ENCODE measurements at places on chromosomes 7 and 10. TPM values are rescaled to one million over a fixed set of nuclear protein-coding genes. Genes with fewer than 3 reads are reported as not detected.
A peak's percentile ranks its signal among the peaks of the same experiment; 100 is the strongest.

Gene OR13A1
- not detected for total RNA-seq

Gene LIPJ
- not detected for total RNA-seq

Gene FBXL15
- total RNA-seq: 8.9 TPM

Gene CALHM3
- not detected for total RNA-seq

Gene PRKCQ
- total RNA-seq: not detected

Gene ERVW-1
- total RNA-seq: not detected

Gene SPDYE16
- total RNA-seq: not detected

Gene ASIC3
- total RNA-seq: 6.7 TPM

Gene CALCR
- not detected for total RNA-seq

Gene LRIT1
- not detected for total RNA-seq

Gene ERCC6
- total RNA-seq: 11.4 TPM

Gene SPAM1
- total RNA-seq: not detected

Gene CHN2
- total RNA-seq: 61.2 TPM

Gene ATRNL1
- total RNA-seq: 2.4 TPM

Gene ANKRD61
- 1.1 TPM for total RNA-seq

- no peak for DNase-seq
Measured at GRCh38 chr7:100352984-100353684, 4.8 kb upstream of the PILRB start.

GRCh38 chr7:74606101-74606908, 51.2 kb upstream of the GTF2I start:
- peak; percentile 34 for DNase-seq

GRCh38 chr7:149126662-149127266, 640 bp upstream of the ZNF425 start:
- peak; percentile 66 for DNase-seq

DNA sequence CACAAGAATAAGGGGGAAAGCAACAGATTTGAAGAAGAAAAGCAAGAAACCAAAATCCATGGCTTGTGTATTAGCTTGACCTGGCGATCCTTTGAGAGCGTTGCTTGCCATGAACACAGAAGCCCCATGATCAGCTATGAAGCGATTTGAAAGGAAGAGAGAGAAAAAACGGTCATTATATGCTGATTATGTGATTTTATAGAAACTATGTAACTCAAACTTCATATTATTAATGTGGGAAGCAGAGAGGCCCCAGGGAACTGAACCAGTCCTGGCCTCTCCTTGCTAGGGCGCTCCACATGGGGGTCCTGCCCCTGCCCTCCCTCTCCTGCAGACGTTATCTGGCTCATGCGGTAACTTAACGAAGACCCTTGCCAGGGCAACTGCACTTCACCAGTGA, 306.1 kb upstream of the ADARB2 start:
- no peak for DNase-seq

- DNase-seq: no peak
Measured at GRCh38 chr10:822661-823367, 108.7 kb downstream of the LARP4B start.

DNA sequence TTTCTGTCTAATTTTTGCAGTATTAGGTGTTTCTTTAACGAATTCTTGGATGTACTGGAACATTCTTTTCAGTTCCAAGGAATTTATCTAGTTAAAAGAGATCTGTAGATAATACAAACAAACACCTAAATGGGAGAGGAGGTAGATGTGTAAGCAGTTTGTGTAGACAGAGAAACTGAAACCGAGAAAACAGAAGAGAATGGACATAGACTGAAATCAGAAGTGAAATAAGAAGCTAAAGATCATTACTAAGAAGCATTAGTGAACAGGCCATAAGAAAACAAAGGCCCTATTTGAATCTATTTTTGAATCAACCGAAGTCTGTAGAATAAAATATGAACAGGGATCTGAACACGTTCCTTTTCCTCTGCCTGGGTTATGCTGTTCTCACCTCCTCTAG, 26.5 kb upstream of the TMEM229A start:
- no peak for DNase-seq

- no peak for DNase-seq
Measured at GRCh38 chr7:24840563-24840962, 83.3 kb upstream of the GSDME start.

DNA sequence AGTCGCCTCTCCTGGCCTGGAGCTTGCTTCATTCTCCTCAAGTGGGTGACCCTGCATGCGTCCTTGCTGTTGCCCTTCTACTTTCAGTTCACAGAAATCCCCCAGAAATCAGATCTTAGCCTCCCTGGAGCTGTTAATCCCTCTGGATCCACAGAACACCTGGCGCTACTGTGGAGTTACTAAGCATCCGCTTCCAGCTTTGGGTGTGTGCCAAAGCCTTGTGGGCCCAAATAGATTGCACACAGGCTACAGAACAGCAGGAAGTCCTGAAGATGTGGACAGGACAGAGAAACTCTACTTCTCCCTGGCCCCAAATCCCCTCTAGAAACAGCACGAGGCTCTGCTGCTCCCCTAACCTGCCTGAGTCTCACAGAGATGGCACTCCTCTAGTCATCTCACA, 36.6 kb upstream of the PDLIM1 start:
- DNase-seq: peak; percentile 6

- DNase-seq: no peak
Measured at GRCh38 chr10:133009218-133009950, 67.0 kb upstream of the CFAP46 start.

DNA sequence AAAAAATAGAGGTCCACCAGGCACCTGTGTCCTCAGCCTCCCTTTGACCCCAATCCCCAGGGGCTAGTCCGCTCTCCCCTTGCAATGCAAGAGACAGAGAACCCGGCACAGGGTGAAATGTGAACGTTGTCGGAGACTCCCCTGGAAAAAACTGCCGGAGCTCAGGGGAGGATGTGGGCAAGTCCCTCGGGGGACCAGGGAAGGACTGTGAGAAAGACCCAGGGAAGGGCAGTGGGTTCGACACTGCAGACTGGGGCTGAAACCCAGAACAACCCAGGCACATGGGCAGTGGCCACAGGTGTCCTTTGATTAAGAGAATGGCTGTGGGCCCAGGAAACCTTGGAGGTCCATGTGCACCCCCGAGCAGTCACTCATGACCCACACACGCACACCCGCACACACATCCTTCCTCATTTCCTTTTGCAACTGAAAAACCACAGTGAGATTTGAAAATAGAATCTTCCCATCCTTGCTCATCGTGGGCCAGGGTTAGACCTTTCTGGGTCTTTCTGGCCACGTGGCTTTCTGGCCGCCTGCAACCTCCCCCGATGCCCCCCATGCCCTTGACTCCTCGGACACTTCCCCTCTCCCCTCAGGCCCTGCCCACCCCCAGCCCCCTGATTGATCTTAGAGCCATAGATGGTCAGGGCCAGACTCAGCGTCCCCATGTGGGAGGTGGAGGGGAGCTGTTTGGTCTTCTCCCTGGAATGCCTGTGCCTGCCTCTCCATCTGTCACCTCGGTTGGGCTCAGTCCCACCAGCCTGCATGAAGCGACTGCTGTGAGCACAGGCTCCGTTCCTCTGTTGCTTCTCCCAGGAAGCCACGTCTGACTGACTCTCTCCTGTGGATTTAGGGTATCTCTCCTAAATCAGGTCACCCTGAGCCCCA, 7.9 kb downstream of the LAT2 start:
- no peak for DNase-seq

GRCh38 chr7:80847027-80847426, 71.8 kb downstream of the SEMA3C start:
- no peak for DNase-seq

- peak; percentile 61 for DNase-seq
Measured at GRCh38 chr10:124647421-124648130, 96.6 kb downstream of the FAM53B start.

- DNase-seq: no peak
Measured at GRCh38 chr10:71828702-71829101, 22.3 kb downstream of the PSAP start.

DNA sequence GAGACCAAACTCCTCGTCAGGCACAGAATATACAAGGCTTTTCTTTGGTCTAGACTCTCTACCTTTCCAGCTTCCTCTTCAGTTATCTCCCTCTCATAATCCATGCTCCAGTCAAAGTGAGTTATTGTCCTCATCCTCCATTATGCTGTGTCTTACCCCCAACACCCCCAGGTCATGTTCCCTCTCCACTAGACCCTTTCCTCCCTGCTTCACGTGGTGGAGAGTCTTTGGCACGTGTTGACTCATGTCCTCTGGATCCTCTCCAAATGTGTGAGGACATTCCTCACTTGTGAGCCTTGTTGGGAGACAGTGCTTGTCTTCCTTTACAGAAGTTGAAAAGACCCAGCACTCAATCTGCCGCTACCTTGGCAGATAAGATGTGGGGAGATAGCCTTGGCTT, 36.0 kb upstream of the DLD start:
- no peak for DNase-seq

DNA sequence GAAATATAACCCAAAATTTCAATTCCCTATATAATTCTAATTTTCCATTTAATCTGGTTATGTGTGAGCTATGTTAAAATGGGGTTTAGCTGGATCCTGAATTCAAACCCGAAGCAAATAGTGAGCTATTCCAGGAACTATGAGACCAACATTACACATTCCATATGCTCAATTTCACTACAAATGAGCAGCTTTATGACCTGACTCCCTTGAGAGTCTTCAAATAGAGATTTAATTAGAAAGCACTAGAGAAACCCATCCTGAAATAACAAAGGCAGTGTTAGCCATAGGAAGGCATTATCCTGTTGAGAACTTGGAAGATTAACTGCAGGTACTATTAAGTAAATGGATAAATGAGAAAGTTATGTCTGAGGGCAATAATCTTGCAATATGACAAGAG, 890.0 kb downstream of the GRM8 start:
- peak; percentile 24 for DNase-seq

DNA sequence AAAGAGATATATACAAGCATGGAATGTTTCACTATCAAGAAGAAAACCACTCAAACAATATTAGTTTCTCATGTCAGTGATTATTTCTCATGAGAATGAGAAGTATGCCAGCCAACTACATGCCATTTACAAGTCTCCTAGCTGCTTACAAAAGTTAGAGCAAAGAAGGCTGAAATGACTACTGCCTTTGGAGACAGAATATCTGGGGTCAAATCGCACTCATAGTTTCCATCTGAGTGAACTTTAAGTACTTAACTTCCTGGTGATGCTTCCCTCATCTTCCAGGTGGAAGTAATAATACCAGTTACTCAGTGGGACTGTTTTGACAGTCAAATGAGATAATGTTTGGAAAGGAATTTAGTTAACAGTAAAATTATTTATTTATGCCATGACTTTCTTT, 42.0 kb upstream of the RHOBTB1 start:
- no peak for DNase-seq

DNA sequence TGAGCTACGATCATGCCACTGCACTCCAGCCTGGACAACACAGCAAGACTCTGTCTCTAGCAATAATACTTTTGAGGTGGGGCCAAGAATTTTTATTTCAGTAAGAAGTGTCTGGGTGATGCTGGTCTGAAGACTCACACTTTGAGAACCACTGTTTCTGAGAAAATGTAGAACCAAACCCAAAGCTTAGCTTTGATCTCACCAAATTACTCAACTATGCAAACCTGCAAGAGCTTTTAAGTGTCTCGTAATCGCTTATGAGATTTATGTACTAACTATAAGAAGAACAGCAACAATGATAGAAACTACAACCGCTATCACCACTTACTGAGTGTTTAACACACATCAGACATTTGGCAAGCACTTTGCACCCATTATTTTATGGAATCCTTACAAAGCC, 29.5 kb downstream of the APBB1IP start:
- DNase-seq: no peak

DNA sequence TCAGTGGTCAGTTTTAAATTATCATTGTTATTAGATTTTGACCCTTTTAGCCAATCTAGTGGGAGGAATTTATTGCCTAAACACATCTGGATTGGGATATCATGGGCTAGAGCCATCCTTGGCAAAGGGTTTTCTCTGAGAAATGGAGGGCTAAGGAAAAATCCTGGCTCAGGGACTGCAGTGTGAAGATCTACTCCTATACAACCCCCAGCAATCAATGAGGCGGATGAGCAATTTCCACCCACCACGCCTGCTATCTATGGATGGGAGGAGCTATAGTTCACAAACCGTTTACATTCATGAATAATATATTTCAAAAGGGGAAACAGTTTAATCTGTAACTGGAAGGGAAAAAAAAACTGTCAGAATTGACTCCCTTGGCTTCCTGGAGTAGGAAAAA, 2.7 kb downstream of the CAV1 start:
- peak; percentile 78 for DNase-seq

DNA sequence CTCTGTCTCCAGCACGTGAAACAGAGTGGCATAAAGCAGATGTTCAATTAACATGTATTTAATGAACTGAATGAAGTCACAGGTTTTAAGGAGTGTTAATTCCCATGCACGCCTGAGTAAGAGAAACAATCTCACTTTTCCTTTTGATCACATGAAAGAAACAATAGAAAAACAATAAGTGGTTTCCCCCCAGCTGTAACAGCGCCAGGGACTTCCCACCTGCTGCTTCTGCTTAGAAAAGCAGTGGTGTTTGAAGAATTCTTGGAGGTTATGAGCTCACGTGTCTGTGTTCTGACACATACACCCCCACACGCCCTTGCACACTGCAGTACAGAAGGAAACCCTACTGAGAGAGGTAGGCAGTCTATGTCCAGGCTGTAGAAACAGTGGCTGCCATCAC, 51.3 kb upstream of the FRMD4A start:
- DNase-seq: no peak

- DNase-seq: no peak
Measured at GRCh38 chr7:117871401-117871777, 1.9 kb downstream of the CTTNBP2 start.

- no peak for DNase-seq
Measured at GRCh38 chr7:117084286-117084685, 131.0 kb downstream of the ST7 start.

- peak; percentile 14 for DNase-seq
Measured at GRCh38 chr10:122112625-122113160, 123.7 kb downstream of the TACC2 start.

GRCh38 chr10:79116801-79117723, 48.3 kb downstream of the ZMIZ1 start:
- DNase-seq: no peak

All from A673 (cell line).